Vagina (tissue), 2 donors: ENCODE measurements at places on chromosomes 4 and X.

- H3K4me3 ChIP-seq = no peak overlapping the region
- H3K27me3 ChIP-seq = no peaks in the 10 kb centered on the region
- H3K27ac ChIP-seq = no peak overlapping the region
- no peaks in the 10 kb centered on the region for H3K36me3 ChIP-seq
Measured at GRCh38 chr4:31051565-31051964, 331.4 kb downstream of the PCDH7 start.

DNA sequence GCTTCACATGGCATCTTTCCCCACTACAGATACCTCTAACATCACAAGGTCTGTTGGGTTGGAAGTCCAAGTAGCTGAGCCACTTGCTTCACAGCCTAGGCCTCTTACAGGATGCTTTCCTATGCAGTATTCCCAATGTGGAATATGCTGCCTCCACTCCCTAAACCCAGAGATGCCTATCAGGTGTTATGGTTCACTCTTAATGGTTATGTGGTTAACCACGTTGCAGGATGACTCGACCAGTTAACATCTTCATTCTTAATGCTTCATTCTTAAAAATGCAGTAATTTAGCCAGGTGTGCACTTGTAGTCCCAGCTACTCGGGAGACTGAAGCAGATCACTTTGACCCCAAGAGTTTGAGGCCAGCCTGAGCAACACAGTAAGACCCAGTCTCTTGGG is 24.2 kb downstream of the HAUS3 start:
- DNase-seq = no peak
- no peak overlapping the region for H3K4me3 ChIP-seq
- H3K36me3 ChIP-seq = peaks cover 6% of the 10 kb centered on the region

- no peak for DNase-seq
- H3K27ac ChIP-seq = no peak overlapping the region
- H3K36me3 ChIP-seq = no peaks in the 10 kb centered on the region
- H3K27me3 ChIP-seq = no peaks in the 10 kb centered on the region
- H3K4me1 ChIP-seq = peaks cover 24% of the 10 kb centered on the region
Measured at GRCh38 chr4:124710015-124710741, 2.4 kb downstream of the ANKRD50 start.

- H3K36me3 ChIP-seq = no peaks in the 10 kb centered on the region
- H3K27ac ChIP-seq = no peak overlapping the region
- no peak for DNase-seq
- no peaks in the 10 kb centered on the region for H3K4me1 ChIP-seq
- H3K27me3 ChIP-seq = no peaks in the 10 kb centered on the region
Measured at GRCh38 chr4:147017081-147017480, 71.4 kb upstream of the TTC29 start.

GRCh38 chr4:164572877-164573279 is 181.1 kb upstream of the SMIM31 start:
- no peak for DNase-seq
- H3K27ac ChIP-seq = no peak overlapping the region
- no peaks in the 10 kb centered on the region for H3K36me3 ChIP-seq
- no peaks in the 10 kb centered on the region for H3K4me1 ChIP-seq

- H3K4me1 ChIP-seq = no peaks in the 10 kb centered on the region
- H3K4me3 ChIP-seq = no peak overlapping the region
- no peak for DNase-seq
- no peaks in the 10 kb centered on the region for H3K36me3 ChIP-seq
Measured at GRCh38 chr4:40482985-40483647, 146.5 kb downstream of the RBM47 start.

DNA sequence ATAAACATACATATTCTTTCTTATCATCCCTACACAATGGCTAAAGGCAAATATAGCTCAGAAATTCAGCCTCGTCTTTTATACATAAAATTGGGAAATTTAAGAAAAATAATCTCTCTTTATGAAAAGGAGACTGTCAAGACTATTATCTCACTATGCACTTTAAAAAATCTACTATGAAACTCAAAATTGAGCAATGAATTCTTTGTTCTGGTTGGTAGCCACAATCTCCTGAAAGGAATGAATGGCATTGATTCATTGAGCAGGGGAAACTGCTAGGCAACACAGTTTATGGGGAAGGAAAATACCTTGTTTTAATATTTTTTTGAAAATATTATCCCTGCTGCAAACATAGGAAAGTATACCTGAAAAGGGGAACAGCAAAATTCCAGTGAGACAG is 397.1 kb downstream of the RAB28 start:
- no peaks in the 10 kb centered on the region for H3K27me3 ChIP-seq
- H3K4me1 ChIP-seq = peaks cover 6% of the 10 kb centered on the region
- H3K4me3 ChIP-seq = no peak overlapping the region
- DNase-seq = no peak
- no peaks in the 10 kb centered on the region for H3K36me3 ChIP-seq

- DNase-seq = no peak
- no peaks in the 10 kb centered on the region for H3K27me3 ChIP-seq
- H3K4me3 ChIP-seq = no peak overlapping the region
- no peak overlapping the region for H3K27ac ChIP-seq
Measured at GRCh38 chr4:120472447-120473131, 405.9 kb upstream of the MAD2L1 start.

- no peaks in the 10 kb centered on the region for H3K36me3 ChIP-seq
- H3K27ac ChIP-seq = no peak overlapping the region
- H3K4me3 ChIP-seq = no peak overlapping the region
- H3K27me3 ChIP-seq = no peaks in the 10 kb centered on the region
Measured at GRCh38 chr4:187139141-187139540, 415.5 kb upstream of the FAT1 start.

DNA sequence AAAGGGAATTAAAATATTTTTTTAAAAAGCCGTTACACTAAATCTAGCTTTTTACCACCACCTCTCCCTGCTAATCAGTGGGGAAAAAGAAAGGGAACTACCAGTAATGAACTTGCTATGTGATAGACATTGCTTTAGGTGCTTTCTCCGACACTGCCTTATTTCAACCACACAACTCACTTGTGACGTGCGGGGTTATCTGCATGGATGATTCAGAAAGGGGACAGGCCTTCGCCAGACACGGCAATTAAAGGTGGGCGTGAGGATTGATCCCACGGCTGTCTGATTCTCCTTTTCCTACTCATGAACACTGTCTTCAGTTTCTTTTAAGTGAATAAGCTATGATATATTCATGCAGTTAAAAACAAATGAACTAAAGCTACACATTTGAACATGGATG is 882 bp upstream of the CXCR3 start:
- H3K4me1 ChIP-seq = peaks cover 22% of the 10 kb centered on the region
- DNase-seq = no peak
- H3K36me3 ChIP-seq = no peaks in the 10 kb centered on the region
